Inflammatory macrophage treated with lipopolysaccharide for 1 hour (primary cell): ENCODE measurements at places on chromosomes 1 and 21.

GRCh38 chr1:64561993-64562392, 92.1 kb downstream of the CACHD1 start:
- no peak for DNase-seq

DNA sequence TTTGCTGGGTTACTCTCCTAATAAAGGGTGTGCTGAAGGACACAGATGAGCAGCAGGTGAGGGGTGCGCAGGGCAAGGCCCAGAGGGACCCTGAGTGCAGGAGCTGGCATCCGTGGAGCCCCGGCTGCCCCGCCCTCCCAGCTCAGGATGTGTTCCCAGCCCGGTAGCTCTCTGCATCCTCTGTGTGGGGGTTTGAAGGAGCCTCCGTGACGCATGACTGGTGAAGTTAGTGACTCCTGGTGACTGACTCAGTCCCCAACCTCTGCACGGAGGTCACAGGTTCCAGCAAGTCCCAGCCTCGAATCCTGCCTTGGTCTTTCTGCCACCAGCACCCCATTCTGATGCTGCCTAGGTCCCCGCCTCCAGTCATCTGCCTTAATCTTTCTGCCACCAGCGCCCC, 21.6 kb upstream of the TSPEAR start:
- no peak for DNase-seq

GRCh38 chr21:45427331-45428271, 22.6 kb downstream of the COL18A1 start:
- DNase-seq: no peak

DNA sequence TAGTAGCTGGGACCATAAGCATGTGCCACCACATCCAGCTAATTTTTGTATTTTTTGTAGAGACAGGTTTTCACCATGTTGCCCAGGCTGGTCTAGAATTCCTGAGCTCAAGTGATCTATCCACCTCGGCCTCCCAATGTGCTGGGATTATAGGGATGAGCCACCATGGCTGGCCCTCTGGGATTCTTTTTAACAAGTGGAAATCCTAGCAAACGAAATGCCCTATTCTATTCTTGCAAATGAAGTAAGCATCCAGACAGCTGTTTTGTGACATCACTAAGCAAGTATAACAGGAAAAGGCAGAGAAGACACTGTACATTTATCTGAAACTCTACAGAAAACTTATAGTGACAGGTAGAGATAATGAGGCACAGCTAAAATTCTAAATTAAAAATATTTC, 86.4 kb downstream of the DDAH1 start:
- DNase-seq: no peak

DNA sequence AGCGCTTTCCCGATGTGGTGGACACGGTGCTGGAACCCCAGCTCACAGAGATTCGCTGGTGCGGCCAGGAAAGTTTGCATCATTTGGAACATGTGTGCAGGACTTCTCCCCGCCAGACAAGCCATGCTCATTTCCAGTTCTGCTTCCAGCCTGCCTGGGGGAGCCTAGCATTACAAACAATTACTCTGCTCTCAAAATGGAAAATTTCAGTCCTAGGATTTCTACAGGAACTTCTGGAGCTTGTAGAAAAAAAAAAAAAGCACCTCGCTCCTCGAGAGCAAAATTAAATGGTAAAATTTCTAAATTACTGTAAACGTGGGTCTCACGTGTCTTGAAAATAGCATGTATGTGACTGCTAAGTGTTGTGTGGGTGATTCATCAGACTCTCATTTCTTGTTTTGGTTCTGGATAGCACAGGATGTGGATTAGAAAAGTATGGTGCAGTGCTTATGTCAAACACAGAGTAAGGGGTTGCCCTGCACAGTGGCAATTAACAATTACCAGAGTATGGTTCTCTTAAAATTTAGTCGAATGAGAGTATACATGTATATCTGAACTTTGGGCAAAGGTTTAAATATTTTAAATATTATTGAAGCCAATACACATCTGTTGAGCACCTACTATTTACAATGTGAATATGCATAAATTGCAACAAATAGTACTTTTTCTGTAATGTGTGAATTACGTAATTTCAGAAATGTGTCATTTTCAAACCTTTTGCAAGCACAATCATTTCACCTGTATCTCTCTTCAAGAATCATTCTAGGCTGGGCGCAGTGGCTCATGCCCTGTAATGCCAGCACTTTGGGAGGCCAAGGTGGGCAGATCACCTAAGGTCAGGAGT, 61.8 kb upstream of the PTGFRN start:
- peak; percentile 45 for DNase-seq

DNA sequence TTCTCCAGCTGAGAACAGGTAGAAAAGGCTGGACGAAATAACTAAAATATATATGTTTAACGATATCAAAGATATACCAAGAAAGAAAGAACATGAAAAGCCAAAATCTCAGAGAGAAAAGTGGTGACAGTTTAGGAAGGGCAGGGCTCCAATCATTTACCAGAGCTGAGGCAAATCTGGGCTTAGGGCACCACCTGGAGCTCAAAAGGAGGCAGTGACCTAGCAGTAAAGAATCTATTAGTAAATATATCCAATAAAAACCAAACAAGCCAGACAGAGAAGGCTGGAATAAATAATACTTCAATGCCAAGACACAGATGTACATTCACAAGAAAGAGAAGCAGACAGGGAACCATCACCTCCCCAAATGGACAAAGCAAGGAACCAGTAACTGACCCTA, 43.5 kb downstream of the CHIA start:
- DNase-seq: peak; percentile 59

GRCh38 chr1:64424412-64424811, 45.5 kb upstream of the CACHD1 start:
- no peak for DNase-seq

DNA sequence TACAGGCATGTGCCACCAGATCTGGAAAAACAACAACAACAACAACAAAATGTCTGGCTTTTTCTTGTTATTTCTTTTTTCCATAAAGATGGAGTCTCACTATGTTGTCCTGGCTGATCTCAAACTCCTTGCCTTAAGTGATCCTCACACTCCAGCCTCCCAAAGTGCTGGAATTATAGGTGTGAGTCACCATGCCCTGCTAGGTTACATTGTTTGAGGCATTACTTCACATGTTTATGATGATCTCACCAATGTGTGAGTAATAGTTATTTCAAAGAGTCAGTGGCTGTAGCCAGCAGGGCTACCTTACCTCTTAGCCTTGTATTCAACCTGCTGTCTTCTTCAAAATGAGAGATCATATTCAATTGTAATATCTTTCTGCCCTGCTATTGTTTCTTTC, 445.7 kb downstream of the AMY1C start:
- no peak for DNase-seq

DNA sequence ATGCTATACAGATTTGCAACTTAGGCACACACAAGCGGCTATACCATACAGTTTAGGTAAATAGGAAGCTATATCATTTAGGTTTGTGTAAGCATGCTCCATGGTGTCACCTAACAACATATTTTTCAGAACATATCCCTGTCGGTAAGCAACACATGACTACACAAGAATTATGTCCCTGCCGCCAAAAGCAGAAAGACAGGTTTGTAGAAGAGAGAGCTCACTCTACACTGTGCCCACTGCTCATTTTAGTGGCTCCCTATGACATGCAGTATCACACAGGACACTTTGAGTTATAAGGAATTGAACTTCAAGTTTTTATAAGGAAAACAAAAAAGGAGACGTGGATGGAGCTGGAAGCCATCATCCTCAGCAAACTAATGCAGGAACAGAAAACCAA, 132.5 kb upstream of the KAZN start:
- no peak for DNase-seq

DNA sequence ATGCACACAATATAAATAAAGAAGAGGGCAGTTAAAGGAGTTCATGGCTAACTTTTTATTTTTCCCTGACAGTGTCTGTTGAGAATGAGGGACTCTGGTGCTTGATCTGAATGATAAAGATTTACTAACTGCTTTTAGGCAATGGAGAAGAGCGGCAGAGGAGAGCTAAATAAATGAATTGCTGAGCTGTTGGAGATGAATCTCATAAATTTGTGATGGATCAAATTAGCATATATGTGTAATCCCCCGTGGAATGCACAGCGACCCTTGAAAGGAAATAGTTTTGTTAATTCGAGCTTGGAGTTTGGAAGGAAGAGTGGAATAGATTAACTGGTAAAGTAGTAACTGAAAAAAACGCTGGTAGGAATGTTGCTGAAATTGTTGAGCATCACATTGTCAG, 40.2 kb downstream of the HMCN1 start:
- no peak for DNase-seq

DNA sequence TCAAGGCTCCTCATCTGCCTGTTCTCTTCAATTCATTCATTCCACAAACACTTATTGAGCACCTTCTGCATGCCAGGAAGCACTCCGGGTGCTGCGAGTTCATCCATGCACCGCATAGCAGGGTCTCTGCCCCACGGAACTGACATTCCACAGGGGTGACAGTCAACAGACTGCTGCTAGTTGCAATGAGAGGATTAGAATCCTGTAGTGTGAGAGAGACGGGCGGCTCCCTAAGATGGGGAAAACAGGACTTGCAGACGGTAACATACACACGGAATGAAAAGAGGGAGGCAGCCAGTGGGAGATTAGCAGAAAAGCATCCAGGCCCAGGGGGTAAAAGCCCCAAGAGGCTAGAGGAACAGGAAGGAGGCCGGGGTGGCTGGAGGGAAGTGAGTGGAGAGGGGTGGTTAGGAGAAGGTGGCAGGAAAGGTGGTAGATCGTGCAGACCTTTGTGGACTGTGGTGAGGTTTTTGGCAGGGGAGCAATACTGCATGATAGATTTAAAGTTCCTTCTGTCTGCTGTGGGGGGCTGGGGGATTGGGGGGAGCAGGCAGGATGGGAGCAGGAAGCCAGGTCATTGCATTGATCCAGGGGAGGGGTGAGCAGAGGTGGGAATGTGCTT, 6.6 kb downstream of the TNFRSF8 start:
- no peak for DNase-seq

GRCh38 chr1:87428883-87429282, 100.2 kb downstream of the LMO4 start:
- DNase-seq: no peak

DNA sequence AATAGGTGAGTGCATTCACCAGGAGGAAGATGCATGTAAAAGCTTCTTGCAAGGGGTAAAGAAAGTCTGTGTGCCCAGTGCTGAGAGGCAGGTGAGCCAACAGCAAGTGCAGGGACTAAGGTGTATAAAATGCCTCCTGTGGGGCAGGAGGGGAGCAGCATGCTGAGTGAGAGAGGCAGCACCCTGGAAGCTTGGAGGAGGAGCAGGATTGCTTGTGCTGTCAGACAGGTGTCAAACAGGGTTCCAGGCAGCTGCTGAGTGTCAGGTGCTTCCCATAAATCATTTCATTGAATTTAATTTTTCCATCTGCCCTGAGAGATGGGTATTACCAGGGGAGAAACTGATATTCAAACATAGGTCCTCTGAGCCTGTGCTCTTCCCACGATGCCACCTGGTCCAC, 13.9 kb downstream of the BSND start:
- DNase-seq: no peak

DNA sequence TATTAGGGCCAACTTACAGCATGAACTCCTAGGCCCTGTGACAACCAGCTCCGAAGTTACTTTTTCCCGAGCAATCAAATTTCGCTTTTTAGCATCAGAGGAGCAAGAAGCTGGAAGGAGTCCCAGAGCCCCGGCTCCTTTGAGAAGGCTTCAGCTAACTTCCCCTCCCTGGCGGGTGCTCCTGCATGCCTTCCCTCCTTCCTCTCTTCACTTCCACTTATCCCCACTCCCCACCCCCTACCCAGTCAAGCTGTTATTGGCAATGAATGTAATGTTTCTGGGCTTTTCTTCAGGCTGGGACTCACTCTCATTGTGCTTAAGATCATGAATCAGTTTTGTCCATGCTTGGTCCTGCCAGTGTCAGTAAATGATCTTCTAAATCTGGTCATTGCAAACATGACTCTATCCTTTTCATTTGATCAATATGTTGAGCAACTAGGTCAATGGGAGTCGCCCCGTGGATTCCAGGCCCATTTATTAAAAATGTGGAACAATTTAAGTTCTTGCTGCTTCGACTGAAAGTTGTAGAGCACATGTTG, 94.5 kb upstream of the TSPAN2 start:
- DNase-seq: no peak

DNA sequence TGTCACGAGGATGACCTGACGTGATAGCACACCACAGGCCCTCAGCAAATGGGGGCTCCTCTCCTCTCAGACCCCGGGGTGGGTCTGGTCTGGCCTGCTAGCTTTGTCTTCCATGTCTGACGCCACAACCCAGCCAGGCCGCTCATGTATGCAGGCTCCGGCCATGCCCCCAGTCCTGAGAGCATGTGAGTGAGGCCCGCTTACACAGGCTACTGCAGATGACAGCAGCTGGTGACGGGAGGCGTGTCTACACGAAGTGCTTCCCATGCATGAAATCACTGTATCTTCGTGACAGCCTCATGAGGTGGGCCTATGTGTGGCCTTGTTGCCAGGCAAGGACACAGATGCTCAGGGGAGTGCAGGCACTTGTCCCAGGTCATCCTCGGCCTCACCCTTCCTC, 16.4 kb downstream of the WNT4 start:
- no peak for DNase-seq

DNA sequence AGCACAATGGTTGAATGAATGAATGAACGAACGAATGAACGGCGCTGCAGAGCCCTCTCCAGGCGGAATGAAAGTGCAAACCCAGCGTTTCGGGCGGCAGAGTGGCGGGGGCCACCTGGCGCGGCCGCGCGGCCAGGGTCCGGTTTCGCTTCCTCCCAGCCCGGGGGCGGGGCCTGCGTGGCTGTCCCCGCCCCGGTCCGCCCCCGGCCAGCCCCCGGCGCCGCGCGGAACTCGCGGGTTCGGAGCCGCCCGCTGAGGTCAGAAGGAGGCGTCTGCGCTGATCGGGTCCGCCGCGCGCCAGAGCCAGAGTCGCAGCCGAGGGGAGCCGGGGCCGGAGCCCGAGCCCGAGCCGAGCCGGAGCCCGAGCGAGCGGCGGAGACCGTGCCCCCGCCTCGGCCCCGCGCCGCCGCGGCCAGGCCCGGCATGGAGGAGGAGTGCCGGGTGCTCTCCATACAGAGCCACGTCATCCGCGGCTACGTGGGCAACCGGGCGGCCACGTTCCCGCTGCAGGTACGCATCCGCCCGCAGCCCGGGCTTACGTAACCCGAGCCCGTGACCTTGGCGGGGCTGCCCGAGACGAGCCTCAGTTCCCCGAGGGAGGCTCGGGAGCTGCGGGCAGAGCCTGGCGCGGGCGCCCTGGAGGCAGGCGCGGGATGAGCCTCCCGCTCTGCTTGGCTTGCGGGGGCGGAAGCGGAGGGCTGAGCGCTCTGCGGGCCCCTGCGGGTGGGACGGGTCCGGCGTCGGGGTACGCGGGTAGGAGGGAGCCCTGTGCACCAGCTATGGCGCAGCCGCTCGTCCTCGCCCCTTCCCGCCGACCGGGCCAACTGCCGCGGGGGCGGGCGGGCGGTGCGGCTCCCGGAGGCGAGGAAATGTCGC, at the start of gene PDXK:
PDXK (plus strand) TSS at position 258 of the 876 bp plus-strand sequence; CDS start at position 424, 166 bp downstream.
- peak; percentile 93 for DNase-seq
